ENCODE measurements at places on chromosomes 5 and 9. TPM values are rescaled to one million over a fixed set of nuclear protein-coding genes. Genes with fewer than 3 reads are reported as not detected.

GRCh38 chr5:44814761-44815160 is 6.0 kb downstream of the MRPS30 start:
- no peak for DNase-seq

DNA sequence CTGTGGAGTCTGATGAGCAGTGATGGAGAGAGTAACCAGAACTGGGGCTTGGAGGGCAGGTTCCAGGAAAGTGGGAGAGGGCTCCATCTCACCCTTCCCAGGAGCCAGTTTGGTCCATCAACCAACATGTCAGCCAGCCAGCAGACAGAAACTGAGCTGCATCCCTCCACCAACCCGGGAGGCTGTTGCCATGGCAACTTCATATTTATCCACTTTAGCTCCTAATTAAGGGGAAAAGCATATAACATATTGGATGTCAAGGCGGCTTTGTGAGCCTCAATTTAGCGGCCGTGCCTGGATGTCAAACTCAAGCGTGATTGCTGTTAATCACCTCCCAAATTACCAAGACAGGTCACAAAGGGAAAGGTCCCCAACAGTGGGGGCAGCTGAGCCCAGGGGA is 81.5 kb upstream of the ARAP3 start:
- no peak for DNase-seq

- DNase-seq: no peak
Measured at GRCh38 chr5:16467363-16468219, 2.0 kb upstream of the ZNF622 start.

DNA sequence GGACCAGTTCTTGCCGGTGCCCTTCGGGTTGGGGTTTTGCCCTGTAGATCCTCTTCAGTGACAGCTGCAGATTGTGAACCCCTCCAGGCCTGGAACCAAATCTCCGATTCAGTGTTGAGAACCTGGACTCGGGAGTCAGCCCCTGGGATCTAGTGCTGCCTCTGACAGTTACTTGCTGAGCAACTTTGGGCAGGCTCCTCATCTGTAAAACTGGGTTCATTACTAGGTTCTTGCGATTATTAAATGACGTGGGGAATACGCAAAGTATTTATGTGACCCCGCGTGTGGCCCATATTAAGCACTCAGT is 600 bp downstream of the ERCC6L2 start:
- DNase-seq: no peak

DNA sequence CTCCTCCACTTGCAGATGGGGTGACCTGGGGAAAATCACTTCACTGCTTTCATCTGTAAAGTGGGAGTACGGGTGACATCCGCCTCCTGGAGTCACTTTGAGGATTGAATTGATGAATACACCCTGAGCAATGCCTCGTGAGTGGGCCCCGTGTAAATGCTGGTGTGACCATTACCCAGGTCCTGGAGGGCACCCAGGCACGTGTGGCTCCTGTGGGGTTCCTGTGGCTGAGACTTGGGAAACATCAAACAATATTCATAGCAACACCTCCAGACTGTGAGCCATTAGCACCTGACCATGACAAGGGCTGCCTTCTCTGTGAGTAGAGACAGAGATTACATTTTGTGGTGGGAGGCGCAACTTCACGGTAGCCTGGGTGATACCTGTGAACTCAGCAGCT is 11.4 kb downstream of the MRPL36 start:
- DNase-seq: no peak

DNA sequence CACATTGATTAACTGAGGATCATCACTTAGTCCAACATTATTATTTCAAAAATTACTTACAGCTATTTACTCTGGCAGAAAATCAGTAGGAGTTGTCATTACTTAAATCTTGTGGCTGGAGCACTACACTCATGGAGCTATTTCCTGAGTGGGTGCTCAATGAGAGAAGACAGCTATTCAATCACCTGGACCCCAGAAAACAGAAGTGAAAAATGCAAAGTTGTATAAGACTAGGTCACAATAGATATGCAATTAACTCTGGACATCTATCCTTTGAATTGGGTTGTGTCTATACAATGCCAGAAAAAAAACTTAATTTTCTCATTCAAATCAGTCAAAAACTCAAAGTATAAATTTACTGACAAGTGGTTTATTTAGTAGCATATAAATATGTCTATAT is 340.9 kb downstream of the EFNA5 start:
- no peak for DNase-seq

GRCh38 chr5:172114875-172115422 is 73.1 kb downstream of the STK10 start:
- no peak for DNase-seq

DNA sequence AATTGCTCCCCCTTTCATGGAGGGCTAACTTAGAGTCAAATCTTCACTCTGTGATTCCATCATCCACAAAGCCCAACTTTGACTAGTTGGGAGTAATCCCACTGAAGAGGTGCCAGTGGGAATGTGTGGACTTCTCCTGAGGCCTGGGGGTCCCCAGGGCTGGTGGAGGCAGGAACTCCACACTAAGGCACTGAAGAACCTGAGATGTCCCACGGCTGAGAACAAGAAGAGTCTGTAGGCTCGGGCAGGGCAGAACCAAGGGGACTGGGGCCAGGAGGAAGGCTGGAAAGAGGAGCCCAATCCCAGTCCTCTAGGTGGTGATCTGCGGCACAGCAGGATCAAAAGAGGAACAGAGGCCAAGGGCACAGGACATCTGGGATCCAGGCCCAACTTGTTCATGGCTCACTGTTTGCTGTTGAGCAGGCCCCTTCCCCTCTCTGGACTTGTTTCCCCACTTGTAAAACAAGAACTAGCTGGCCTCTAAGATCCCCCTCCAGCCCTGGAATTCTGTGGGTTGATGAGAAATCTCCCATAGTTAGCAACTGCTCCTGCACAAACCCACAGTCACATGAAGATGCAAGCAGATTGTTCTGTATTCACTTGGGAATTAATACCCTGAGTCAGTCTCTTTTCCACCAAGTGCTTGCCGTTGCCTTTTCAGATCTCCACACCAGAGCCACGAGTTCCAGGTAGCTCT is 32.7 kb upstream of the ALDH1B1 start:
- DNase-seq: no peak

GRCh38 chr5:17156463-17156862 is 61.0 kb upstream of the BASP1 start:
- peak; percentile 16 for DNase-seq

GRCh38 chr9:19028835-19029451 is 4.1 kb downstream of the SAXO1 start:
- peak; percentile 28 for DNase-seq

DNA sequence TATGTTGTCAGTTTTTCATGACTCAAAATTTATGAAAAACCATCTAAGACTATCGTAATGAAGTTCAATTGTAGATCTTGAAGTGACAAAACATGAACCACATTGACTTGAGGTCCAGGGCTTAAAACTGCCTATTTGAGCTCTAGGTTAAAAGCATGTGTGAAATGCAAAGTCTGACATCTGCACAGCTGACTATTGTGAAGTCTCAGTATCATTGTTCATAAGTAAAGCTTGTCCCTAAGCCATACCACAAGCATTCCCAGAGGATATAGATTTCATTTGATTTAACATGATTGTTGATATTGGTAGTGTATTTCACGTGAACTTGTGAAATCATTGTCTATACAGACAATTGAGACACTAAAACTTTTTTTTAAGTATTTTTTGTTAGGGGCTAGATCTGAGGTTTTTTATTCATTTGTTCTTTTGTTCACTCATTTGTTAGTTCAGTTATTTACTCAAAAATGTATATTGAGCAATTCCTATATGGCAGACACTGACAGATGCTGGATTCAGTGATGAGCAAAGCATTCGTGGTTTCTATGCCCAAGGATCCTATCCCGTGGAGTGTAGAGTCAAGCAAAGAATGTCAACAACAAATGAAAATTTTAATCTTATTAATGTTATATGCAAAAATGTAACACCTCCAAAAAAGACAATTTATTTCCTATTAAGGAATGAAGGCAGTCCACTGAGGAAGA is 485.2 kb downstream of the RAB3C start:
- DNase-seq: no peak

DNA sequence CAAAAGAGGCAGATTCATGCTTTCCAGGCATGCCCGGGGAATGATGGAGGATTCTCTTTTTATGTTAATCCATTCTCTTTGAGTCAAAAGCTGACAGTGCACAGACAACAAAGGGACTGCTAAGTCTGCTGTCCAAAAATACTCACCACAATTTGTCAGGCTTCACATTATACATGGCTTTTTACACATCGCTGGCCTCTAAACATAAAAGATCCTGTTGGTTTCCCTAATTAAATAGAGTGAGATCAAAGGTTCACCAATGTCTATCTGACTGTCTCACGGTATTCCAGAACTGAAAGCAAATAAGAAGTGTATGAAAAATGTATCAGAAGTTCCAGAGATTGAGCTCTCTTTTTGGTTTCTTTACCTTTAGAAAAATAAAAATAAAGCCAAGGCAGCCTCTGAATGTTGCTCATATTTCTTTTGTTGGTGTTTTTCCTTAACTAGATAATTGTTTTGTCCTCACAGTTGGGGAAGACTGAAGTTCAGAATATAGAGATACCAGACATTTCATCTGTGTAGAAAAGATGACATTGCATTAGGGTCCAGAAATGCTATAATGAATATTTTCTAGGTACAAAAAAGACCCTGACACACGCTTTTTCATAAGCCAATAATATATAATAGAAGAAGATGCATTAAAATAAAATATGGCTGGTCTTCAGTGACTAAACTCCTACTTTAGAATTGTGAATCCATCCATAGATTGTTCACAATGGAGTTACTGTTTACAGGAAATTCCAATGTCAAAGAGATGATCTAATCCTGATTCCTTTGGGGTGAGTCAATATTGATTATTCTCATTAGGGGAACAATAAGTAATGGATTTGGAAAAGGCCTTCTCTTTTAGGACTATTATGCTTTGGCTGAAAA is 688.2 kb upstream of the CDH6 start:
- peak; percentile 31 for DNase-seq

GRCh38 chr5:72477644-72478043 is 29.6 kb downstream of the ZNF366 start:
- DNase-seq: no peak

DNA sequence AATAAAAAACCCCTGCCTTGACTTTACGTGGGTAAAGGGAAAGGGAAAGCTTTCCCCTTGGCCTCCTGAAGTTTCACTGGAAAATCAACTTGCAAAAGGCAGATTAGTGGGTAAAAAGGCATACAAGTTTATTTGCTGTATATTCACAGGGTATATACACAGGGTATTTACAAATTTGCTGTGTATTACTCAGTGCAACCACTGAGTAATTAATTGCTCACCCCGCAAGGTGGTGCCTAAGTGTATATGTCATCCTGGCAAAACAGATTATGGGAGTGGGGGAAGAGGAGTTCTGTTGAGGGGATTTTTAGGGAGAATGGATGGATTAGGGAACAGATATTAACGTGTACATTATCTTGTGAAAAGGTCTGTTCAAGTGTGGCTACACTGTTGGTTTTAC is 7.1 kb upstream of the RARS1 start:
- no peak for DNase-seq

DNA sequence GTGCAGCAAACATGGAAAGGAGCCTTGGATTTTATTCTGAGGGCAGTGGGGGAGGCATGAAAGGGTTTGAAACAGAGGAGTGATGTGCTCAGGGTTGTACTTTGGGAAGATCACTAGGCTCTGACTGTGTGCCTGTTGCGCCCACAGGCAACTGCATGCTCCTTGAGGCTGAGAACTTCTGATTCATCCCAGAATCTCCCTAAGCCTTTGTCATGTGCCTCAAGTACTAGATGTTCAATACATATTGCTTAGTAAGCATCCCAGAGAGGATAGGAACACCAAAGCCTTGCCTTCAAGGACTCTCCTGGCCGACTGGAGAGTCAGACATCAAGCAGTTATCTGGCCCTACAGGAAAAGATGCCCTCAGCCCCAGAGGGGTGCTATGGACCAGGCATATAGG is 54.1 kb downstream of the ARHGEF37 start:
- no peak for DNase-seq

DNA sequence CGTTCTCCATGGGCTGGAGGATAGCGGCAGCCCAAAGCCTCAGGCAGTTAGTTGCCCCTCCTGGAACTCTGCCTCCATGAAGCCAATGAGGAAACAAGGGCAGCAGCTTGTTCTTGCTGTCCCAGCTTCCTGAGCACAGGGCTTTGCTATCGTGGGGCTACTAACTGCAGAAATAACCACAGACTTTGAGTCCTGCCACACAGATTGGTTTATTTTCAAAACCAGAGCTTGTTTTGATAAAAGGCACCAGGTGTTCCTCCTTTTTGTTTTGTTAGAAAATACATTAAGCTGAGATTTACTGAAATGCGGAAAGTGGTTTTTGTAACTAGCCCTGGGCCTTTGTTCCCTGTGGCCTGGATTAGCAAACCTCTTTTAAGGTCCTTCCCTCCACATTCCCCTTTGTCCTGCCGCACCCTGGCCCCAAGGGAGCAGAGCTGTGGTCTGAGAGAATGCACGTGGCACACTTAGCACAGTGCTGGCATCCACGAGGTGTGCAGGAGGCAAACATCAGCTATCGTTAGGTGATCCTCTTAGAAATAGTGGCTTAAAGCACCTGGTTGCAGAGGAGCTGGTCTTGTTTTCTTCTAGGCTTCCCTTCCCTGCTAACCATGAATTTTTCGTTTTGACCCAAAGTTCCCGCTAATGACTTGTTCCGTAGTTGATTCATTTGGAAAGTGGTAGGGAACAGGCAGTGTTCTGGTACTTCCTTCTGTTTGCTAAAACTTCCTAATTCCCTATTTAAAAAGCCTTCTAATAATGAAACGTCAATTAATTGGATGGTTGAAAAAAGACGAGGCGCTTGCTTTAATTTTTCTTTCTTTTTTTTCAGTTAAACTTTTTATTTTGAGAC is 21.5 kb downstream of the MVB12B start:
- DNase-seq: peak; percentile 32

GRCh38 chr5:146703499-146703898 is 175.1 kb downstream of the PPP2R2B start:
- no peak for DNase-seq

The ACTBL2 gene
- 1.0 TPM for total RNA-seq

The PDCD1LG2 gene
- not detected for total RNA-seq

The IL5 gene
- total RNA-seq: not detected

The TEX48 gene
- total RNA-seq: not detected

The CRB2 gene
- not detected for total RNA-seq

The TXNDC8 gene
- total RNA-seq: not detected

The DOCK8 gene
- 5.9 TPM for total RNA-seq

The ACOT12 gene
- total RNA-seq: not detected

The PTBP3 gene
- 33.2 TPM for total RNA-seq

The SPINK7 gene
- not detected for total RNA-seq

The STPG3 gene
- total RNA-seq: not detected

The FAM151B gene
- 0.32 TPM for total RNA-seq

The CATSPER3 gene
- total RNA-seq: 1.1 TPM

The FREM1 gene
- not detected for total RNA-seq
